Endothelial cell (in vitro differentiated cells): ENCODE measurements at places on chromosomes 13 and 19.

DNA sequence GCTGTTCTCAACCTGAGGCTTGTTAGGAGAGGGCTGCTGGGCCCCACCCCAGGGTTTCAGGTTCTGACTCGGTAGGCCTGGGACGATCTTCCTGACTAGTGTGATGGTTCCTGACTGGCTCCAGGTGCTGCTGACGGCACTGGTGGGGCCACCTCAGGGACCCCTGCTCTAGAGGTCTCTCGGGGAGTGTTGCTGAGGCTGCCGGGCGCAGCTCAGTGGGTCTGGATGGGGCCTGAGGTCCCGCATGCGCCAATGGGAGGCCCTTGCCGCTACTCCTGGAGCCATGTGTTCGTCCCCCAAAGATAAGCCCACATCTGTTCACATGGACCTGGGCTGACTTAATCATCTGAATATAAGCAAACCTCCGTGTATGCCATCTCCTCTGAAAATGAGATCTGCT, 133.0 kb downstream of the ATP11A start:
- no peak for DNase-seq

- DNase-seq: no peak
Observed at GRCh38 chr13:64428196-64428595, 2801.9 kb downstream of the PCDH9 start.

GRCh38 chr13:46575818-46576221, 22.9 kb downstream of the LRCH1 start:
- no peak for DNase-seq

GRCh38 chr13:51882570-51883225, 20.9 kb downstream of the CCDC70 start:
- no peak for DNase-seq

DNA sequence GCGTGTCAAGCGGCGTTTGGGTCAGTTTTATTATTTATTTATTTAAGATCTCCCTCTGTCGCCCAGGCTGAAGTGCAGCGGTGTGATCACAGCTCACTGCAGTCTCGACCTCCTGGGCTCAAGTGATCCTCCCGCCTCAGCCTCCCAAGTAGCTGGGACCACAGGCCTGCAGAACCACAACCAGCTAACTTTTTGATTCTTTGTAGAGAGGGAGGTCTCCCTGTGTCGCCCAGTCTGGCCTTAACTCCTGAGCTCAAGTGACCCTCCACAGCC, 713 bp downstream of the MRPS12 start:
- no peak for DNase-seq
